ENCODE measurements at places on chromosomes 12 and 14.
A peak's percentile ranks its signal among the peaks of the same experiment; 100 is the strongest.

- H3K27ac ChIP-seq = no peak overlapping the region
- H3K4me1 ChIP-seq = peaks cover 12% of the 10 kb centered on the region
- no peaks in the 10 kb centered on the region for H3K36me3 ChIP-seq
- no peak for DNase-seq
These were observed 368.6 kb downstream of the DPF3 start for GRCh38 chr14:72525087-72525915.

DNA sequence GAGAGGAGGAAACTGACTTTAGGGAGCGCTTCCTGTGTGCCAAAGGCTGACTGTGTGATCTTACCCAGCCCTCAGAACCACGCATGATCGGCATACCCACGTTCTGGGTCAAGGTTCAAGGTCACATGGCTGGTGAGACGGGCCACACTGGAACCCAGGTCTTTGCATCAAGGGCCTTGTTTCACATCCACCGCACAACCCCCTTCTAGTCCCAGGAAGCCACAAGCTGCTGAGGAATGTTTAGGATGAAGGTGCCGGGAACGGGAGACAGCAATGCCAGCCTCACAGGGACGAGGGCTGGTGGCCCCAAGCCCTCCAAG lies 50.7 kb downstream of the TESC start:
- H3K27ac ChIP-seq = no peak overlapping the region
- peaks cover 10% of the 10 kb centered on the region for H3K4me1 ChIP-seq
- H3K36me3 ChIP-seq = peaks cover 5% of the 10 kb centered on the region
- no peak overlapping the region for H3K4me3 ChIP-seq
- no peak for DNase-seq

GRCh38 chr12:92614502-92614901 lies 88.3 kb upstream of the PLEKHG7 start:
- H3K36me3 ChIP-seq = no peaks in the 10 kb centered on the region
- H3K4me1 ChIP-seq = no peaks in the 10 kb centered on the region
- no peak for DNase-seq
- no peak overlapping the region for H3K4me3 ChIP-seq
- H3K27ac ChIP-seq = no peak overlapping the region

- peak overlapping the region; percentile 87 for H3K4me3 ChIP-seq
- H3K27ac ChIP-seq = no peak overlapping the region
These were observed 939 bp downstream of the NPC2 start for GRCh38 chr14:74491956-74492775.

GRCh38 chr12:39586816-39587215 lies 32.8 kb downstream of the ABCD2 start:
- no peak overlapping the region for H3K4me3 ChIP-seq
- peaks cover 4% of the 10 kb centered on the region for H3K36me3 ChIP-seq
- H3K27me3 ChIP-seq = no peaks in the 10 kb centered on the region
- no peak for DNase-seq
- H3K4me1 ChIP-seq = no peaks in the 10 kb centered on the region
